Activated T-helper 9 cell treated with anti-CD3 and anti-CD28 coated beads, Interleukin-2, amount 50 U/mL, for 16 hours (primary cell): ENCODE measurements at places on chromosomes 16 and 17.

DNA sequence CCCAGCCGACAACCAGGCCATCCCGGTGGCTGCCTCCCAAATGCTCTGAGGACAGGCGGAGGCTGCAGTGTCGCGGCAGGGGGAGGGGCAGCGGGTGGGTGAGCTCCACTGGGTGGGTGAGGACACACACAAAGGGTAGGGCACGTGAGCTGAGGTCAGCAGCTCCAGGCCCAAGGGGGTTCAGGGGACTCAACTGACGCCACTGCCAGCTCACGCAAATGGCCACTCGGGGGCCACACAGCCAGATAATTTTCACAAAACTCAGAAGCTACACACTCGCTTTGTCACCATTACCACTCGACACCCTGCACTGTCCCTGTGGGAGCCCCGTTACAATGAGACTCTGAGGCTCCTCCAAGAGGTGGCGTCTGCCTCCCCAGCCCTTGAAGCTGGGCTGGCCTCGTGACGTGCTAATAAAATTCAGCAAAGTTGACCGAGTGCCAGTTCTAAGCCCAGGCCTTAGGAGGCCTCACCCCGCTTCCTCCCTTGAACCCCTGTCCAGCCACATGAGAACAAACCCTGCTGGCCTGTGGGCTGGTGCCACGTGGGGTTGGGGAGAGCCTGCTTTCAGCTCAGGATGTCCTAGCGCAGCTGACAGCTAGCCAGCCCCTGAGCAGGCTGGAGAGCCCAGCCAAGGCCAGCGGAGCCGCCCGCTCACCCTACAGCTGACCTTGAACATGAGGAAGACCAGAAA, 56.9 kb downstream of the RMI2 start:
- DNase-seq: no peak

DNA sequence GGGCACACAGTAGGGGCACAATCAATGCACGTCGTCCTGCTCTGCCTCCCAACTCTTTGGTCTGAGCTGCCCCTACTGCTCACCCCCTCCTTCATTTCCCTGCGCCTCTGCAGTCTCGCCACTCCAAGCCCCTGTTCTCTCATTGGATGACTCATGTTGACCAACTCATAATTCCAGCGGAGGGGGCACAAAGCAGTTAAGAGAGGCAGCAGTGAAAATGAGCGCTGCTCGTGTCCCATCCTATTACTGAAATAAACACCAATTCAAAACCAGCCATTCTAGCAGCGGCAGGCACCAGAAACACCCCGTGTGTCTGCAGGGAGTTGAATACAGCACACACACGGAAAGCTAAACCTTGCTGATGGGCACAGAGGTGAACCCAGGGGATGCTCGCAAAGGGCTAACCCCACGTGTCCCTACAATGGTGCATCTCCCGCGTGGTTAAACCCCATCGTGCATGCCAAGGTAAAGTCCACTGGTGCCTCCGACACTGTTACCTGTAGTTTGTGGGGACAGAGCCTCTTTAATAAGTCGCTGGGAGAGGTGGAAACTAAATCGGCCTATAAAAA, 310.4 kb downstream of the XYLT1 start:
- no peak for DNase-seq

GRCh38 chr16:9092978-9093344, 1.5 kb downstream of the HAPSTR1 start:
- peak; percentile 11 for DNase-seq

- no peak for DNase-seq
Measured at GRCh38 chr16:58732545-58733247, 1.4 kb downstream of the GOT2 start.

GRCh38 chr17:80866050-80866793, 125.4 kb upstream of the CHMP6 start:
- peak; percentile 49 for DNase-seq

- DNase-seq: no peak
Measured at GRCh38 chr16:25693631-25694030, 1.9 kb downstream of the HS3ST4 start.

GRCh38 chr17:35019386-35020179, 39.3 kb downstream of the LIG3 start:
- no peak for DNase-seq

- DNase-seq: no peak
Measured at GRCh38 chr17:1577583-1578013, 15.0 kb upstream of the PITPNA start.

- no peak for DNase-seq
Measured at GRCh38 chr16:14445937-14446715, 183.9 kb downstream of the PARN start.

DNA sequence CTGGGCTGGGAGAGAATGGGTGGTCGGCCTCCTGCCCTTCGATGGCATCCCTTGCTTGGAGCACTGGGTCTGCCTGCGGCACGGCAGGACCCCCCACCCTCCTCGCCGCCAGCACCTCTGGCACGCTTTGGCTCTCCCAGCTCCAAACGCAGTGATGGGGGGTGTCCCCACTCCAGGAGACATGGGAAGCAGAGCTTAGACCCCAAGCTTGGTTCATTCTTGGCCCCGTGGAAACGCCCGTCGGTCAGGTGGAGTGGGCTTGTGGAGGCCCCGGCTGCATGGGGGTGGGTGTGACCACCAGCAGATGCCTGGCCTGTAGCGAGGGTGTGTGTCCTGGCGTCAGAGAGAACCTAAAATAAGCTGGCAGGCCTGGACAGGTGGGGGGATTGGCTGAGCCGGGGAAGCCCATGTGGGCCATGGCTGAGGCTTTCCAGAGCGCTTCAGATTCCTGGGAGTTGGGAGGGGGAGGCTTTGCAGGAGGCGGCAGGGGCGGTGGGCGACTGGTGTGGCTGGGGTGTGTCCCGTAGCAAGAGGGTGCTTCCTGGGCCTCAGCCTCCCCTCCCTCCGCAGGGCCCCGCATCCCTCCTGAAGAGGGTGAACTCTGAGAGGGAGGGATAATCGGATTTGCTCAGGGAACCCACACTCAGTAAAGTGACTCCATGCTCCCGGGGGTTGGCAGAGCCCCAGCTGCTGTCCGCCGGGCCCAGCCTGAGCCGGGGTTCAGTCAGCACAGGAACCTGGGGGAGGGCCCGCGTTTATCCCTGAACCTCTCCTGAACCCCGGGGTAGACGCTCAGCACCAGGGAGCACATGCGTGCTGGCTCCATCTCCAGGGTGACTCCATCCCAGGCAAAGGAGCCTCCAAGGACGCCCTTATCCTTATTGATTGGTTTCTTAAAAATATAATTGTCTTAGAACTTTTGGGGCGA, 3.4 kb downstream of the CACNA1H start:
- DNase-seq: no peak

- DNase-seq: no peak
Measured at GRCh38 chr16:48603647-48604376, 6.2 kb downstream of the N4BP1 start.

DNA sequence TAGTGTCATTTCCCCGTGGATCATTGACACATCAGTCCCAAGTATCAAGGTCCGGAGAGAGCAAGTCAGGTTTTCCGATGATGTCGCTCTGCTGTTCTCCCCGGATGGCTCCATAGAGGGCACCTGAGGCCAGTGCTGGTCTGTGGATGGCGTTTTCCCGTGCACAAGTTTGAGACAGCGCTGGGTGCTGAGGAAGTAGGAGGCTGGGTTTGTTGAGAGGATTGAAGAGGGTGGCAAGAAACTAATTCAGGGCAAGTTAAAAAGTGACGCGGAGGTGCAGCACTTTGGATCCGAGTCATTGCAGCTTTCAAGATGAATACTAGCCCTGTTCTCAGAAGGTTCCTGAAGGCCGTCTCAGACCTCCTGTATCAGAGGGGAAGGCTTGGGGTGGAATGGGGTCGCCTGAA, 7.7 kb downstream of the NUBP1 start:
- no peak for DNase-seq

- no peak for DNase-seq
Measured at GRCh38 chr17:78426293-78426879, 47.9 kb downstream of the PGS1 start.

- no peak for DNase-seq
Measured at GRCh38 chr17:5396612-5397011, 22.9 kb downstream of the NUP88 start.

GRCh38 chr16:29254676-29255495, 151.6 kb downstream of the NPIPB11 start:
- DNase-seq: no peak

- DNase-seq: no peak
Measured at GRCh38 chr16:65200156-65200773, 78.4 kb upstream of the CDH11 start.

DNA sequence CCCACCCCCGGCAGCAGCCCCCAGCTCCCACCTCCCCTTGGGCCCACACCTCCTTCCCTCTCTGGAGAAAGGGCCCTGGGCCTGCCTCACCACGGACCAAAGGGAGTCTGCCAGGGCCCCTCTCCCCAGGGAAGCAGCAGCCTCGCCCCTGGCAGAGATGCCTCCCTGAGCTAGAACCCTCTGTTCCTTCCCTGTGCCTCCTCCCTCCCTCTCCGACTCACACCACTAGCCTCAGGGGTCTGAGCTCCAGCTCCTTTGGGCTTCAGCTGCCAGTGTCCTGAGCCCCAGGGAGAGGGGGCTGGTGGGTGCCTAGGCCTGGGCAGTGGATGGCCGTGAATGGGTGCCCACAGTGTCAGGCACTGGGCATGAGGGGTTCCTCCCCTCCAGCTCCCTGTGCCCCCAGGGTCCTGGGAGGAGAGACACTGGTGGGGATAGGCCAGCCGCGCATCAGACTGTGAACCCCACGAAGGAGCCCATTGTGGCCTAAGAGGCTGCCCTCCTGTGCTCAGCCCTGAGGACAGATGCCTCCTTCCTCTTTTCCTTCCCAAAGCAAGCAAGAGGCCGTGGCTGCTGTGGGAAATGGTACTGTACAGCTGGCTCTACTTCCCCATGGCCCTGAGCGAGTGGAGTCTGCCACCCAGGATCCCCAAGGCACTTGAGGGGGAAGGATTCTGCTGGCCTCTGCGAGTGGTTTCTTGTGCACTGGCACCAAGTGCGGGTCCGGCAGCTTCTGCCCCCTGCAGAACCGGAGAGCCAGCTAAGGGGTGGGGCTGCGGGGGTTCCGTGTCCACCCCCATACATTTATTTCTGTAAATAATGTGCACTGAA, 20.7 kb downstream of the MMP15 start:
- no peak for DNase-seq

DNA sequence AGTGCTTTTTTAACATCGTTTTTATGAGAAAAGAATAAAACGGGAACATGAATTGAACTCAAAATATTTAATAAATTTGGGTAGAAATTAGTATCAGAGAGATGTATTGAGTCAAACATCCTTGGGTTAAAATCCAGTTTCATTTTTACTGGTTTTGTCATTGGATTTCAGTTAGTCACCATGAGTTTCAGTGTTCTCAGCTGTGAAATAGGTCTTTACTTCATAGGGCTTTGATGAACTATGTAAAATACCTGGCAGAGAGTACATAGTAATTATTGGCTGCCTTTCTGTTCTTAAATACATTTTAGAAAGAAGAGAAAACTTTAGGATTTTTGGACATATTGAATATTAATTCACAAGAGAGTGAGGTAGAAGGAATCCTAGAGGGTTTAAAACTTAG, 105.8 kb downstream of the TANC2 start:
- DNase-seq: no peak

- DNase-seq: no peak
Measured at GRCh38 chr17:66691644-66692420, 143.1 kb upstream of the CACNG5 start.

DNA sequence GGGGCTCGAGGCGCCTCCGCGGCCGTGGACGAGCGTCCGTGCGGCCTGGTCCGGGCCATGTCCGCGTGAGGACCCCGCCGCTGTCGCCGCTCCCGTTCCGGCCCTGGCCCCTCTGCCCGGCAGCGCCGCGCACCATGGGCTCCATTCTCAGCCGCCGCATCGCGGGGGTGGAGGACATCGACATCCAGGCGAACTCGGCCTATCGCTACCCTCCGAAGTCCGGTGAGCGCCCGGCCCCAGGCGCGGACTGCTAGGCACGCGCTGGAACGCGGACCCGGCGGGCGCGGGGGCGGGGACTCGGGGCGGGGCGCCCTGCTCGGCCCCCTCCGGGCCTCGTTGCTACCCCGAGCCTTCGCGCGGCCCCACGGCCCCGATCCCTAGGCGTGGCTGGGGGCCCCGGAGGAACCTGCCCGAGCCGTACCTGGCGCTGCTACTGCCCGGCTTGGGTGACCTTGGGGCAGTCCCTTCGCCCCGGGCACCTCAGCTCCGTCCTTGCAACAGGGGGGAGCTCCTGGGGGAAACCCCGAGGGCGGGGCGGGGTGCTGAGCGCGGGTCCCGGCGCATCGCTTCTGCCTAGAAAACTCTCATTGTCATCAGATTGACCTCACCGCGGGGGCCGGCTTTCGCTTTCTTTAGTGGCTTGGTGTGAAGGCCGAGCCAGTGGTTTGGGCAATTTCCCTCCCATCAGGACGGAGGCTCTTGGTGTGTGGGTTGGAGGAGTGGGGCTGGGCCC, 367 bp downstream of the MGRN1 start:
- peak; percentile 59 for DNase-seq

- DNase-seq: no peak
Measured at GRCh38 chr16:70294385-70295025, 4.5 kb upstream of the DDX19B start.

- DNase-seq: no peak
Measured at GRCh38 chr17:19619705-19620325, 28.7 kb upstream of the ALDH3A2 start.

GRCh38 chr17:47325176-47325575, 1.4 kb downstream of the EFCAB13 start:
- DNase-seq: no peak

DNA sequence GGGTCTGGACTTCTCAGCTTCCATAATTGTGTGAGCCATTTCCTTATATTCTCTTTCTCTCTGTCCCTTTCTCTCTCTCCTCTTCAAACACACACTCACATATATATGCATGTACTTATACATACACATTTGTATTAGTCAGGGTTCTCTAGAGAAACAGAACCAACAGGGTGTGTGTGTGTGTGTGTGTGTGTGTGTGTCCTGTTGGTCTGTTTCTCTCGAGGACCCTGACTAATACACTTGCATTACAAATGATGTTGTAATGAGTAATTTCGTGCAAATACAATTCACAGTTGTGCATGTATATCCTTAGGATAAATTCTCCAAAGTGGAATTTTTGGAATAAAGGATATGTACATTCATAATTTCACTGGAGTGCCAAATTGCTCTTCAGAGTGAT, 115.3 kb downstream of the NPIPB5 start:
- no peak for DNase-seq

DNA sequence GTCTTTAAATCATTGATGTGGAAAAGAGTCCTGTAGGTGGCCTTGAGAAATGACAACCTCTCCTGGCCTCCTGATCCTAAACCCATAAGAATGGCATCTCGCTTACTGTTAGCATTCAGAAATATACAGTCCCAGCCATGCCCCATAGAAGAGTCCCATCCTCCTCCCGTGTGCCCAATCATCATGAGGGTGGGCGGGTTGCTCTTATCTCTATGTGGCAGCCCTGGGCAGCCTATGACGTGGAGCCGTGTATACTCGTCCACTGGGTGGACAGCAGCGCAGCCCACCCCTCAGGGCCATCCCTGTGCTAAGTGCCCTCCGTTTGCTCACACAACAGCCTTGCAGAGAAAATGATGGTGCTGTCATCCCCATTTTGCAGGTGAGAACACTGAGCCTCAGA, 105.3 kb downstream of the AMFR start:
- no peak for DNase-seq

DNA sequence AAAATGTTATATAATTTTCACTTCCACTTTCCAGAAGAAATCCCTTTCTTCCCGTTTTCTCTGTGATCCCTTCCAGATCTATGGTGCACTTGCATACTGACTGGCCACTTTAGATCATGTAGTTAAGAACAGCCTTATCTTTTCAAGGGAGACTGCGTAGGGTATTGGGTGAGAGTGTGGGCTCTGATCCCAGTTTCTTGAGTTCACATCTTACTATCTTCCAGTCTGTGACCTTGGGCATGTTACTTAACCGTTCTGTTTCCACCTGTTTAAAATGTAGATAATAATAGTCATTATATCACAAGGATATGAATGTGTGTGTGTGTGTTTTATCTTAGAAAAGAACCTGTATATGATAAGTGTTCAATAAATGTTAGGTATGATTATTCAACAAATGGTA, 83.7 kb downstream of the TANGO6 start:
- no peak for DNase-seq
